ENCODE measurements at places on chromosomes 6 and 20.

DNA sequence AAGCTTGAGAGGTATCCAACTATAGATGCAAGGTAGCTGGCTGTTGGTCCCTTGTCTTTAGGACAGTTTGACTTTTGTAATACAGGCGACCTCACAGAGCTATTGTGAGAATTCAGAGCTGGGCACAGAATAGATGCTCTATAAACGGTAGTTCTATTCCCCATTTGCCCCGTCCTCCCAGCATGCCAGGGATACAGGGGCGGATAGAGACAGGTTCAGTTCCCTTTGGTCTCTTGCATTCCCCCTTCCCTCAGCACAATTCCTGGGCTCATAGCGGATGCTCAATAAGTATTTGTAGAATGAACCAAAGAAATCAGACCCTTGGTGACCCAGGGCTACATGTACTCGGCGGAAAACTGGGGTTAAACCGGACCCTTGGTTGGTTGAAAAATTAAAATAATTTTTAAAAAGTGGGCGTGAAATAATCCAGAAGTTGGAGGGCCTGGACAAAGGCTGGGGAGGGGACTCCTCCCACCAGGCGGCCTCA is 707 bp upstream of the TOP1 start:
- DNase-seq: no peak

- no peak for DNase-seq
Observed at GRCh38 chr20:2509468-2509781, 710 bp upstream of the ZNF343 start.

GRCh38 chr6:157240059-157240959 is 83.0 kb downstream of the TMEM242 start:
- DNase-seq: no peak

DNA sequence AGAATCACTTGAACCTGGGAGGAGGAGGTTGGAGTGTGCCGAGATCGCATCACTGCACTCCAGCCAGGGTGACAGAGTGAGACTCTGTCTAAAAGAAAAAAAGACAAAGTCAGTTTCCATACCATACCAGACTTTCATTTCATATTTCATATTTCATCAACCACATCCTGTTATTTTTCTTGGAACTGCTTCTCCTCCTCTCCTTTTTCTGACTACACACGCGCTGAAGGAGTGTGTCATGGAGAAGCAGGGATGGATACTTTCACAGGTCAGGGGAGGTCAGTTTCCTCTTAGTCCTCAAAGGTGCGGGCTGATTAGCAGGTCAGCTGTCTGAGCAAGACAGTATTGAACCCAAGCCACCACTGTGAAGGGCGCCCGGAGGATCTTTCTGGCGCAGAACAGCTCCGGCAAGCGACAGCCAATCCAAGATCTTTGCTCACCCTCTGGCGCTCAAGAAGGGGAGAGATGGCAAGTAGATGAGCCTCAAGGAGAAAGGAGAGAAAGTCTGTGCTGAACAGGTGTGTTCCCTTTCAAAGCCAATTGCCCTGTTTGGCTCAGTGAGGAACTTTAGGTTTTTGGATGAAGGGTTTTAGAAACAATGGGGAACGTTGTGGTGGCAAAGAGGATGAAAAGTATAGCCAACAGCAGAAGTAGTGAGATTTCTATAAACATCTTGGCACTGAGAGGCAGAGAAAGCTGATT is 18.9 kb upstream of the SYNJ2 start:
- DNase-seq: no peak

All from stimulated activated CD8-positive, alpha-beta memory T cell treated with anti-CD3 and anti-CD28 coated beads, Interleukin-12 subunit alpha, Interleukin-12 subunit beta, amount 100 ng/mL, for 4 hours (primary cell).